ENCODE measurements at places on chromosomes 3 and 15. TPM values are rescaled to one million over a fixed set of nuclear protein-coding genes. Genes with fewer than 3 reads are reported as not detected.

DNA sequence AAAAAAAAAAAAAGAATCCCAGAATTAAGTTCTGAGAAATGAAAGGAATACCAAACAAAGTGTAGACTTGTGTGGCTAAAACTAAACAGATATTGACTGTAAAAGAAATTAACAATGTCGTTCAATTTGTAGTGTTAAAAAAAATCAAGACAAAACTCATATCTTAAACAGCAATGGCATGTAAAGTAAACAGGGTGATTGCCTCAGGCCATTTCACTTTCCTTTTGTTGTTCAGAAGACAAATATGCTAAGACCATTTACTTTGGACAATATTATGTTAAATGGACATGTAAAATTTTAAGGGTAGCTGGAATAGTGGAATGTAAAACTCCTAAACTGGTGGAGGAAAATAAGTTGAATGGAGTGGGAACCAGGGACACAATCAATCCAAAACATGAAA is 139.1 kb downstream of the RTP4 start:
- no peak for DNase-seq

GRCh38 chr3:134768837-134769236 is 26.2 kb upstream of the EPHB1 start:
- no peak for DNase-seq

DNA sequence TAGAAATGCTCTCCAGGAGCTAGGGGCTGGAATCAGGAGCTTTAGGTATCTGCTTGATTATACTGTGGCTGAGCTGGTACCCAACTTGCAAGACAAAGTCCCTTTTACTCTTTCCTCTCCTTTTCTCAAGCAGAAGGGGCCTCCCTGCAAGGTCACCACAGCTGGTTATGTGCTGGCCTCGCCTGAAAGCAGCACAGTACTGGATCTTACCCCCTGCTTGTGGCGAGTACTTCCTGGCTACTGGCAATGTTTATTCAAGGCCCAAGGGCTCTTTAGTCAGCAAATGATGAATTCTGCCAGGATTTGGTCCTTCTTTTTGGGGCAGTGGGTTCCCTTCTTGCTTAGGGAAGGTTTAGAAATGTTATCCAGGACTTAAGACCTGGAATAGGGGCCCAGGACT is 234.6 kb downstream of the RAP2B start:
- DNase-seq, result no peak

DNA sequence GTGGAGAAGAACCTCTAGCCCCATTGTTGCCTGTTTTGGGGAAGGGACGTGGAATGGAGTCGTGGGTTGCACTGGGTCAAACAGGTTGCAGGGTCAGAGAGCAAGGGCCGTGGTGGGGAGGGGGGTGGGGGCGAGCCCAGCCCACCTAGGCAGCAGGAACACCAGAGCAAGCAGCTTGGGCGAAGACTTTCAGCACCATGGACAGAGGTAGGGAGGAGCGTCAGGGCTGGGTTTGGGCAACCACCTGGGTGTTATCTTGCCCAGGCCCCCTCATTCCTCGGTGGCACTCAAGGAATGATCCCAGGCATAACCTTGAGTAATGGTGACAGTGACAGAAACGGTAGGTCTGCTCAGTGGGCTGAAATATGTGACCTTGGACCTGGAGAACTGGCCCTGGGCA is 45.9 kb upstream of the TMEM115 start:
- DNase-seq, result no peak

GRCh38 chr15:101315736-101316135 is 20.7 kb upstream of the SNRPA1 start:
- no peak for DNase-seq

- no peak for DNase-seq
Measured at GRCh38 chr3:44554626-44555592, at the start of gene ZKSCAN7. TSS of gene ZKSCAN7 (plus strand) at chr3:44555193. CDS start at chr3:44557048, 1,855 bp downstream.

DNA sequence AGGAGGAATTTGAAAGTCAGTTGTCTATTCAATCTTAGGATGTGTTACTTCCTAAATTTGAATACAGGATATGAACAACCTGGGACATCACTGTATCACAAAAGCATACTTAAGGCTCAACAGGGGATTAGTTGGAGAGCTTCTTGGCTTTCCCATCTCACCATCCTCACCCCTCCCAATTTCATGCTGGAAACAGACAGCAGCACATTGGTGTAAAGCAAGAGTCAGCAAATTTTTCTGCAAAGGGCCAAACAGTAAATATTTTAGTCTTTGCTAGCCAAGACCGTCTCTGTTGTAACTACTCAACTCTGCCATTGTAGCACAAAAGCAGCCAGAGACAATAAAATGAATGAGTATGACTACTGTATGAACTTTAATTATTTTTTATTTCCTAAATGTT is 94.9 kb downstream of the ERC2 start:
- no peak for DNase-seq

DNA sequence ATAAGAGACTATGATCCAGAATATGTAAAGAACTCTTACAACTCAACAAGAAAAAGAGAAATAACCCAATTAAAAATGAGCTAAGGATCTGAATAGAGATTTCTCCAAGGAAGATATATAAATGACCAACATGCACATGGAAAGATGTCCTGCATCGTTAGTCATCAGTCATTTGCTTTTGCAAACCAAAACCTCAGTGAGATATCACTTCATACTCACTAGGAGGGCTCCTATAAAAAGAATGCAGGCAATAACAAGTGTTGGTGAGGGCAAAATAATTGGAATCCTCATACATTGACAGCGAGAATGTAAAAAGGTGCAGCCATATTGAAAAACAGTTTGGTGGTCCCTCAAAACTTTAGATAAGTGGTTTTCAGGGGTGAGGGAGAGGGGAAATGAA is 56.9 kb downstream of the EXOG start:
- no peak for DNase-seq

GRCh38 chr3:46380471-46381221 is 9.9 kb downstream of the CCR5 start:
- no peak for DNase-seq

DNA sequence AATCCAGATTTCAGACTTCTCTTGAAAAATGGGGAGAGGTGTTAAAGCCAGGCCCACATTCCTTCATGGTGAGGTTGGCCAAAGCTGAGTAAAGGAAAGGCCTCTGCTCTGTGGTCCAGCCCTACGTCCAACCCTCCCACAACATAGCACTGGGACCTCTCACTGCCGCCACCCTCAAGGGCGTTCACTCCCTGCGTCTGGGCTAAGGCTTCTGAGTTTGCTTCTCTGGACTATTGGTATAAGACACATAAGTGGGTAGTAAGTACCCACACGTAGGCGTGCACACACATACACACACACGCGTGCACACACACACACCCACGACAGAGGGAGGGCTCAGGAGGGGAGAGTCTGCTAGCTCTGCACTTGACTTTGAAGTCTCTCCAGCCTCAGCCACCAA is 80.2 kb upstream of the PXYLP1 start:
- DNase-seq, result no peak

DNA sequence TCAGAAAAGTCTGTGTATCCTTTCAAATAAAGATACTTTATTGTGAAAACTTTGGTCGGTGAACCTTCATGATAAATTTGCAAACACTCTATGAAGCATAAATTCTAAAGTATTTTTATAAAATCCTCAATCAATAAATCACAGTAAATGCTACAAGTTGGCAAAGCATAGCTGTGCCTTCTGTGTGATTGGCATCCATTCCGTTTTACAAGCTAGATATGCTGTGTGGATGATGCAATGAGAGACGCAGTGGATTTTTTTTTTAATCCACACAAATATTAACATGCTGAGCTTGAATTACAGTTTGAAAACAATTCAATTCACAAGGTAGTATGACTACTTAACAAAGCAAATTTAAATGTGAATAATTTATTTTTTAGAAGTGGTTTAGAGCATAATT is 937.2 kb downstream of the ZPLD1 start:
- DNase-seq, result no peak

DNA sequence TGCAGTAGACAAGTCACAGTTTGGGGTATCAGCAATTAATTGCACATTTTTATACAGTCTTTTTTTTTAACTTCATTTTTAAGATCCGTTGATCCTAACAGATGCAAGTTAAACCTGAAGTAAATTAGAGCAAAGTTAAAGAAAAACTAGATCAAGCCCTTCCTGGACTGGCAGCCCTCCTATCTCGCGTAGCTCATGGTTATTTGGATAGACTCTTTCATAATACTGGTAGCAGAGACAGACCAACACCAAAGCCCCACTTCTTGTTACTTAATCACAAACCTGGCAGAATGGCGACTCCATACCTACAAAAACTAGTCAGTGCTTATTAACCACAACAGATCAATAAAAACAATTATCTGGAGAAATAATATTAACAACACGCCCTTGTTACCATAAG is 26.8 kb downstream of the SOX2 start:
- no peak for DNase-seq

DNA sequence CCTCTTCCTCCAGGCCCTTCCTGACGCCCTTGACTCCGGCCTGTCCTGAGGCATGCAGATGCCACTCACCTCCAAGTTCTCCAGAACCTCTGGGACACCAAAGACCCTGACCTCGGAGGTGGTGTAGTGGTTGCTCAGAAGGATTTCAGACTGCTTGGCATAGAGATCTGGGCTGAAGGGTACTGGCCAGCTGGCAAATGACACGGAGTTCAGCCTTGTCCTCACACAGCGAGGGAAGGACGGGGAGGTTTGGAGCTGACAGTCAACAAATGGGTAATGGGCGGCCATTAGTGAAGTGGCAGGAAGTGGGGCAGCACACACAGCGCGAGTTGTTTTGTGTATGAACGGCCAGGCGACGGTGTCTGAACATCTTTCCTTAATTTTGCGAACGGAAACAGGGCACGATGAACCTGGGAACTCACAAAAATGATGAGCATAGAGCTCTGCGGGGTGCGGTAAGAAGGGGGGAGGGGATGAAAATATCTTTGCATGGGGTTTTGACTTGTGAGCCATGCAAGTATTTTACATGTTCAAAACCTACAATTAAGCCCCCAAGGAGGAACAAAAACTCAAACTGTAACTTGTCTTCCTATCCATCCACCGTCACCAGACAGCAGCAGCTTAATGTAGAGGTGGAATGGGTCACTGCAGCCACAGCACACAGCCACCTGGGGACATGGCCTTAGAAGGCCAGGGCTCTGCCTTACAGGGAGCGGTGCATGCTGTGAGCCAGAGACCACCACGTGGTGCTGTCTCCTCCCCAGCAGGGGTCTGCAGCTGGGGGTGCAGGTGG is 43.6 kb upstream of the RPL32 start:
- no peak for DNase-seq

GRCh38 chr15:63597038-63597790 is at the start of gene FBXL22:
TSS of gene FBXL22 (plus strand) at chr15:63597387. CDS start at chr15:63597393, 6 bp downstream.
- no peak for DNase-seq

DNA sequence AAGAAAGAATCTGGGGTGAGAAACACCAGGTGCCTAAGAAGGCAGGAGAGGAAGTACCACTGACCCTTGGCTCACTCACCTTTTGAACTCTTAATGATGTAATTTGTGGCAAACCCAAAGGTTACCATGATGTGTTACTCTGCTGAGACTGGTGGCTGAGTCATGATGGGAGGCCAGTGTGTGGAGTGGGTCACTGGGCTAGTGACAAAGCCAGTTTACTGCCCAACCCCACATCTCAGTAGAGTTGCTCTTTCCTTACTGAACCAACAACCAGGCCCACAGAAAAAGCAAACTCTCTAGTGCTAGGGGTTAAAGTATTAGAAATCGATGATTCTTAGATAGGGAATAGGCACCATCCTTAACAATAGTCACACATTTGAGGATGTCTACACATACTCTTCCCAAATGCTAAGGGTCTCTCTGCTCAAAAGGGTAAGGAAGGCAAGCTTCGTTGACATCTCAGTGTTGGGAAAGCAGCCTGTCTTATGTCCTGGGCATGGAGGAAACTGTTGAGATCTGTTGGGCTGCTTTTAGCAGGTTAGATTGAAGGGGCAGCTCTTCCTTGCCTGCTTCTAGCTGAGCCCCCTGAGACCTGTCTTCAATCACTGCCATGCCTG is 3.1 kb downstream of the RBP2 start:
- no peak for DNase-seq

GRCh38 chr15:95948411-95948810 is 382.1 kb upstream of the NR2F2 start:
- no peak for DNase-seq

DNA sequence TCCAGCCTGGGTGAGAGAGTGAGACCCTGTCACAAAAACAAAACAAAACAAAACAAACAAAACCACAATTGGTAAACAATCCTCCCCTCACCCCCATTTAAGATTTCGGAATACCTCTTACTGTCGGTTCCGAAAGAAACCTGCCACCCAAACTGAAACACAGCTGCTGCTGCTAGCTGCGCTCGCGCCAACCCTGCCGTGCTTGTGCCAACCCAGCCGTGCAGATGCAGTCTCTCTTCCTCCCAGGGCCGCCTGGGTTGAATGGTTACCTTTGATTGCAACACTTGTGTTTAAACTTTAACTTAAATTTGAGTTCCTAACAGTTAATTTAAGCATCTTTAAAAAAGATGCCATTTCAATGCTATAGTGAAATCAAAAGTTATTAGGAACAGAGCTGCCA is 28.5 kb upstream of the SPTBN5 start:
- DNase-seq, result no peak

DNA sequence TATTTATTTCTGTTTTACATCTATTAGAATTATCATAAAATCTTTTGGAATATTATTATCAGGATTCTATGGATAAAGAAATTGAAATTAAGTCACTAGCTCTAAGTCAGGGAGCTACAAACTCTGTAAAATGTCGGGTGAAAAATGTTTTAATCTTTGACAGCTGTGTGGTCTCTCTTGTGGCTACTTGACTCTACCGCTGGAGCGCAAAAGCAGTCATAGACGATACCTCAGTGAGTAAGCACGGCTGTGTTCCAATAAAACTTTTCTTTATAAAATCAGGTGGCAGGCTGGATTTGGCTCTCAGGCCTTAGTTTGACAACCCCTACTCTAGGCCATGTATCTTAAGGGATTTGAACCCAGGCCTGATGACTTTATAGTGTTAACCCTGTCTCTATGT is 88.5 kb upstream of the PFN2 start:
- no peak for DNase-seq

DNA sequence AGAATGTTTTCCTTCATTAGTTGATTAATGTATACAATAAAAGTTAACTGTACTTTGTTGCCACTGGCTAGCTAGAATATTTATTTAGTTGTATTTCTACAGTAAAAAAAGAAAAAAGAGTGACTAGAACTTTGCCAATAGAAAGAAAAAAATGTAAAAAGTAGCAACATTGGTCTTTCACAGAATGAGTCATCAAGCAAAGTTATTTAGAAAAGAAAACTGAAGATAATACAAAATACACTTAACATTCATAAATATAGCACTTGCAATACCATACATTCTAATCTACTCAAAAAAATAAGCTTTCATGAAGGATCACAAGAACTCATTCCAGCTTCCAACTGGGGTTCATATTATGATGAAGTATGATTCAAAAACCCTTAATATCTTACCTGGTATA is 83.4 kb downstream of the AQR start:
- no peak for DNase-seq

- no peak for DNase-seq
Measured at GRCh38 chr15:78492872-78493271, 14.5 kb upstream of the HYKK start.

Gene ACKR4
- total RNA-seq, result 0.10 TPM

Gene SLC9C1
- total RNA-seq, result not detected

Gene KY
- not detected for total RNA-seq

Gene TMCO5A
- not detected for total RNA-seq

Gene C3orf49
- total RNA-seq, result not detected

Gene GRK7
- not detected for total RNA-seq

All from GM12878 (cell line).